Kidney (tissue), 22 donors: ENCODE measurements at places on chromosomes 5 and 9. TPM values are rescaled to one million over a fixed set of nuclear protein-coding genes. Genes with fewer than 3 reads are reported as not detected.

DNA sequence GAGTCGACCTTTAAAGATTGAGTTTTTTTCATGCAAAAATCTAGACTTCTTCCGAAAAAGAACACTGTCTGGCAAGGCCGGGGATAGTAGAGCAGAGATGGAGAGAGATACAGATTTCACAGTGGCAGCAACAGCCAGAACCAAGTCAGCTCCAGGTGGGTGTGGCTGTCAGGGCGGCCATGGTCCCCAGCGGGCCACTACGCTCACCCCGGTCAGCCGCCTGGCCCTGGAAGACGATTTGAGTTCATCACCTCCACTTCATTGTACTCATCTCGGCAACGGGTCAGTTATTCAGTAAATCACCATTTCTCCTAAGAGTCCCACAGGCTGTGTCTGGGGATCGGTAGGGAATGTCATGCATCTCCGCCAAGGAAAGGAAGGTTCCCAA lies 53.0 kb downstream of the ZNF354C start:
- DNase-seq = no peak
- no peak overlapping the region for H3K4me3 ChIP-seq
- H3K4me1 ChIP-seq = no peaks in the 10 kb centered on the region
- no peak overlapping the region for H3K27ac ChIP-seq

DNA sequence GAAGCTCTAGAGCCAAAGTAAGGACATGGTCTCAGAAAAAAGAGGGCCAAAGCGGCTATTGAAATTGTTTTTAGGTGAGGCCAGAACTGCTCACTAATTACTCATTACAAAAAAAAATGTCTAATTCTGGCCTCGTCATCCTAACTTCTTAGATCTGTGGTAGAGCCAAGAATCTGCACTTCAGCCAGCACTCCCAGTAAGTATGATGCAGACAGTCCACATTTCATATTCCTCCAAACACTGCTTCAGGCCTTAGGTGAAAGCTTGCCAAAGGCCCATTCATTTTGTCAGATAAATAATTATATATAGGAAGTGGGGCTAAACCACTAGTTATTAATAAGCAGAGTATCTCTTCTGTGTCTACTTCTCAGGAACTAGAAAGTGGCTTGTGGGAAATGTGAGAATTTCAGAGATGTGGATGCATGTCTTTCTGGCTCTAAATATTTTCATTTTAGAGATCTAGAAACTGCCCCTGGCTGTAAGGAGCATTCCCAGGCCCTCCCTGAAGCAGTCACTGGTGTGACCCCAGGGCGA lies 554.0 kb downstream of the TLE4 start:
- H3K36me3 ChIP-seq = no peaks in the 10 kb centered on the region
- H3K27me3 ChIP-seq = no peaks in the 10 kb centered on the region
- H3K27ac ChIP-seq = no peak overlapping the region
- no peak overlapping the region for H3K4me3 ChIP-seq
- no peak for DNase-seq

DNA sequence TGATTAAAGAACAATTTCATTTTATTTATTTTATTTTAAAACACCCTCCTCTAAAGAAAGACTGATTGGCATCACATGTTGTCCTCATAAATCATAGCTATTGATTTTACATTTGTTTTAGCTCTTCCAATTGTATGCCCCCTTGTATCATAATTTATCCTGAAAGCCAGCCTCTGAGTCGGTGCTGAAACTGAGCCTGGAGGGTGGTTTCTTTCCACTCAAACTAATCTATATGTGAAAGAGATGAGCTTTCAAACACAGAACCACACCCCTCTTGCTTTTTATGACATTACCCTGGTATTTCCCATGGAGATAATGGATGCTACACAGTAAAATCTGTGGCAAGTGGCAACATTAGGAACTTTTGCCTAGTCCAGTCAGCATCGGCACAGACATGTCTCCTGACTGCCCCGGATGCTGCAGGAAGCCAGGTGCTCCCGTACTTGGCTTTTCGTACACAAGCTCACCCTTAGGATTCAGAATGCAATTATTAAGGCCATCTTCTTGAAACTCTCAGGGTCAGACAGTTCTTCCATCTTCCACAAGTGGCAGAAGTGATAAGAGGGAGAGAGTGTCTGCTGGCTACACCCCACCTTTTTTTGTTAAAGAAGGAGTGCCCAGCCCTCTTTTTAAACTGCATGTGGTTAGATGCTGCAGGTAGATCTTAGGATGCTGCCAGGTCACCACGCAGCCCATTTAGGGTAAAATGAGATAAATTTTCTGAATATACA lies 91.1 kb downstream of the SNCAIP start:
- H3K4me1 ChIP-seq = no peaks in the 10 kb centered on the region
- no peak for DNase-seq
- H3K36me3 ChIP-seq = no peaks in the 10 kb centered on the region

LHX3 gene
- not detected for total RNA-seq

DNA sequence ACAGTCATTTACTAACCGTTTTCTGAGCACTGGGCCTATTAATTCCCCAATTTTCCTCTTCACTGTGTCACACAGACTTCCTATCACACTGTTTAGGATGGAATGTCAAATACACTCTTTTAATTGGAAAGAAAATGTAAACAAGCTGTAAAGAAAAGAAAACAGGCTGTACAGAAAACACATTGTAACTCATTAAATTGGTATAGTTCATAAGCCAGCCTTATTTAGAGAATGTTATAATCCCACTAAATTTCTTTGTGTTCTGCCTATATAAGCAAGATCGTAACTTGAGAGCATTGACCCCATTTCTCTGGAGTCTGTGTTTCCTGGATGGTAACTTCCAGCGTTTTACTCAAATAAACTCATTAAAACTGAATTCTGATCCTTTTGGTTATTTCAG lies 46.5 kb downstream of the TARS1 start:
- H3K36me3 ChIP-seq = no peaks in the 10 kb centered on the region
- DNase-seq = no peak
- no peak overlapping the region for H3K4me3 ChIP-seq
- no peaks in the 10 kb centered on the region for H3K27me3 ChIP-seq
- H3K4me1 ChIP-seq = no peaks in the 10 kb centered on the region

SLC2A8 gene
- 15.3 TPM for total RNA-seq

DNA sequence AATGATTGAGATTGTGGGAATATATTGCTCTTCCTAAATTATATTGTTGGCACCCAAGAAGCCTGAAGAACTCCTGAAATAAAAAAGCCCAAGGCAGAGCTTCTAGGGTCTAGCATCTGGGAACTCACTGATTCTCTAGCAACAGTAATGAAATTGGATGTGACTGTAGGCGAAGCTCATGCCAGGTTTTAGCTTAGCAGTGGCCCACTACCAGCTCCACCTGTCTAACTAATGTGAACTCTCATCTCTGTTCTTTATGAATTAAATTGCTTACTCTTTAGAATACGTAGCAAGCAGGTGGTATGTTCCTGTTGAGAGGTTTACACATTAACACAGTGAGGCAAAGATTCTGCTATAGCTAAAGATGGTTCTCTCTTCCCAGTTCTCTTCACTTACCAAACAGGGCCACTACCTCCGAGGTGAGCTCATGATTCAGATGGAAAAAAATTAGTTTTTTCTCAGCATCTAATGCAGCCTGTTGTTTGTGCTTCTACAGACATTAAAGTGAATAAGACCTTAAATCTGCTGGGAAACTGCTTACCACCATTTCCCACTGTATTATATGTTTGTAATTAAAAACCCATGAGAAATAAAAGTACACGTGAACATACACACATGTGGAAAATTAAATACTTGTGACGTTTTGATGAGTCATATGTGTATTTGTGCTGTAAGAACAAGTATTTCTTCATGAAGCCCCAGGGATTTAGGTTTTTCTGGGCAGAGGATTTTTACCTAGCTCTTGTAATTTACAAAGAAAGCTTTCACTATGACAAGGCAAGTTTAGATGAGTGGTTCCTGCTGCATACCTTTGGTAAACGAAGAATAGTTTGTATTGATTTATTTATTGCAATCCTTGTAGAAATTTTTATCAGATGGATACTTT lies 360.1 kb downstream of the KDM4C start:
- H3K4me3 ChIP-seq = no peak overlapping the region
- no peaks in the 10 kb centered on the region for H3K27me3 ChIP-seq
- no peak overlapping the region for H3K27ac ChIP-seq
- H3K36me3 ChIP-seq = no peaks in the 10 kb centered on the region

DNA sequence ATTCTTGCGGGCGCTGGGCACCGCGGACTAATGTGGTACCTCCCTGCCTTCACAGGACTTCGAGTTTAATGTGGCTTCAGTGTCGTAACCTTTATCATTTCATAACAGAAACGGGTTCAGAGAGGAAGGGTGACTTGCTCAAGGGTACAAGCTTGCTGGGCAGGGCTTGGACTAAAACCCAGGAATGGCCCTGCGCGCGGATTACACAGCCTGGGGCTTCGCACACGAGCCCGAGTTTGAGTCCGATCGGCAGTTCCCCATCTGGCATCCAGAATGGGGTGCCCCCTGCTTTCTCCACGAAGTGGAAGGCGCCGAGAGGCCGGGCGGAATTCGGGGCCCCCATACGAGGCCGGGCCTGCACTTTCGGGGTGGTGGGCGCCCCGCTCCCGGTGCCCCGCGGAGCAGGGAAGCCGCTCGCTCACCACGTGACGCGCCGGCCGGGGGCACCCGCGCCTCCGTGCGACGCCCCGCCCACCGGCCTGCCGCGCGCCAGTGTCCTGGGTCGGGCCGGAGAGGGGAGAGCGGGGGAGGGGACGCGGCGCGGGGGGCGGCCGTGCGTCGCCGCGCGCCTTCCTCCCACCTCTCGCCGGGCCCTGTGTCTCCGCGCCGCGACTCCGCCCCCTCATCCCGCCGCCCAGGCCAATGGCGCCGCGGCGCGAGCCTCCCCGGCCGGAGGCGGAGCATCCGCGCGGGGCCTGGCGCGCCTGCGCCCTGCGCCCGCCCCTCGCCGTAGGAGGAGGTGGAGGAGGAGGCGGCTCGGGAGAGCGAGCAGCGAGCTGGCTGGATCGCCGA lies at the start of gene SET:
TSS of gene SET (plus strand) at position 722 of the 792 bp plus-strand sequence. CDS start 361 bp downstream, outside the sequence.
- peak; percentile 95 for DNase-seq
- H3K27ac ChIP-seq = peak within 1 kb of the TSS; percentile 88
- H3K36me3 ChIP-seq = peaks cover 13% of the 10 kb centered on the region

DNA sequence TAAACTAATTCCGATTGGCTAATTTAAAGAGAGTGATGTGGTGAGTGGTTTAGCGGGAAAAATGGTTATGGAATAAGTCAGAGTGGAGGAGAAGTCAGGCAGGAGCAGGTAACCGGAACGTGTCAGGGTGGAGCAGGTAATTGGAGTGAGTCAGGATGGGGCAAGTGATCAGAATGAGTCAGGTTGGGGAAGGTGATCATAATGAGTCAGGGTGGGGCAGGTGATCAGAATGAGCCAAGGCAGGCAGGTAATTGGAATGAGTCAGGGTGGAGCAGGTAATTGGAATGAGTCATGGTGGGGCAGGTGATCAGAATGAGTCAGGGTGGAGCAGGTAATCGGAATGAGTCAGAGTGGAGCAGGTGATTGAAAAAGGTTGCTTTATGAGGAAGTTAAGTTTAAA lies 101.4 kb downstream of the TMEM167A start:
- H3K27me3 ChIP-seq = no peaks in the 10 kb centered on the region
- H3K4me3 ChIP-seq = no peak overlapping the region
- no peaks in the 10 kb centered on the region for H3K4me1 ChIP-seq
- no peak overlapping the region for H3K27ac ChIP-seq

DNA sequence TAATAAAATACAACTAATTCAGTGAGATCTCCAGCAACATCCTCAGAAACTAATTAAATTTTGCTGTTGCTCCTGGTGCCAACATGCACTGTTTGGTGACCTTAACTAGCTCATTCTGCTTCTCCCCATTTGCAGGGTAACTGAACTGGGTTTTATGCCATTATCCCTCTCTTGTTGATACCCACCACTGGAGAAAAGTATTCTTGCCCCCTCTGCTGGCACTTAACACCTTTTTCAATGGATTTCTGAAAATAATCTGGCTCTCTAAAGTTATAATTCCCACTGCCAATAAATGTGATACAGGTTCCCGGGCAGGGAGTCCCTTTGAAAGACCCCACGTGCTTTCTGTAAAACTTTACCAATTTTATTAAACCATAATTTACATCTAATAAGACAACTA lies 394.3 kb downstream of the OSTF1 start:
- H3K4me1 ChIP-seq = no peaks in the 10 kb centered on the region
- no peaks in the 10 kb centered on the region for H3K27me3 ChIP-seq
- DNase-seq = no peak
- no peak overlapping the region for H3K27ac ChIP-seq
- no peak overlapping the region for H3K4me3 ChIP-seq
- no peaks in the 10 kb centered on the region for H3K36me3 ChIP-seq

FAM78A gene
- total RNA-seq = 6.1 TPM

RARS1 gene
- total RNA-seq = 62.8 TPM

FSTL4 gene
- total RNA-seq = 0.09 TPM

GRCh38 chr5:105132581-105132980 lies 1570.0 kb upstream of the NUDT12 start:
- no peak overlapping the region for H3K27ac ChIP-seq
- no peak for DNase-seq
- no peaks in the 10 kb centered on the region for H3K36me3 ChIP-seq
- H3K4me3 ChIP-seq = no peak overlapping the region
- no peaks in the 10 kb centered on the region for H3K27me3 ChIP-seq
- H3K4me1 ChIP-seq = no peaks in the 10 kb centered on the region

DNA sequence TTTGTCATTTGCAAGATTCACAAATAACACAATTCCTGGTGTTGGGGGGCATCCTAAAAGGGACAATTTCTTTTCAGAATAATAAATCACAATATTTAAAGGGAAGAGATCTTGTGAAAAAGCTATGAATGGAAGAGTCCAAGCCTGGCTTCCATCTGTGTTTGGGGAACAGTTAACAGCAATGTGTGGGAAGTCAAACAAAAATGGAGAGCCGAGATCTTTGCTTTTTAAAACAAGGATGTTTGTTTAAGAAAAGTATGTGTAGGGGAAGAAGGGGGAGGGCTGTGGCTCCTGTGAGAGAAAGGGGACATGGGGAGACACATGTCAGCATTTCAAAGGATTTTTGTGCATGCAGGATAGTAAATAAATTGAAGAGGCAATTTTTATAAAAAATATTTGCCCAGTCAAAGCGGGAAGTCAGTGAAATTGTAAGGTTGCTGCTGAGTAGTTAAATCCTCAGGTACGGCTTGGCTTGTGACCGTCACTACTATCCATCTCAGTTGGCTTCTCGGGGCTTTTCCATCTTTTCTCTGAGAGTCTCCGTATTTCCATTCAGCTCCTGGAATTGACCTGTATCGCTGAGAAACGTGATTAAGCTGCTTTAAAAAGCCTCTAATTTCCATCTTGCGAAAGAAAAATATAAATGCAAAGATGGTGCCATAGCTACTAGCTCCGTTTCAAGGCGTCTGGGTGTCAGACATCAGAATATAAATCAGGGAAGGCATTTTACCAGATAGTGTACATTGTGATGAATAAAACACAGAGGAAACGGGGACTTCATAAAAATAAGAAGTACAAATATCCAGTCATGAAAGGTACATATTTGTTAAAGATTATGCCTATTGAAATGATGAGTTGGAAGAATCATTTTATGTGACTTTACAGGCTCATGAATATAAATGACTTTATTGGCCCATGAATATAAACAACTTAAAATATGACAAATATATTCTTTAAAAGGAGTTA lies 52.9 kb upstream of the VCAN start:
- H3K4me1 ChIP-seq = no peaks in the 10 kb centered on the region
- no peak overlapping the region for H3K27ac ChIP-seq
- H3K36me3 ChIP-seq = no peaks in the 10 kb centered on the region

GADD45G gene
- 7.3 TPM for total RNA-seq

PTGES gene
- total RNA-seq = 8.9 TPM
